Progenitor cell of endocrine pancreas (in vitro differentiated cells): ENCODE measurements at places on chromosomes 13 and 19.

DNA sequence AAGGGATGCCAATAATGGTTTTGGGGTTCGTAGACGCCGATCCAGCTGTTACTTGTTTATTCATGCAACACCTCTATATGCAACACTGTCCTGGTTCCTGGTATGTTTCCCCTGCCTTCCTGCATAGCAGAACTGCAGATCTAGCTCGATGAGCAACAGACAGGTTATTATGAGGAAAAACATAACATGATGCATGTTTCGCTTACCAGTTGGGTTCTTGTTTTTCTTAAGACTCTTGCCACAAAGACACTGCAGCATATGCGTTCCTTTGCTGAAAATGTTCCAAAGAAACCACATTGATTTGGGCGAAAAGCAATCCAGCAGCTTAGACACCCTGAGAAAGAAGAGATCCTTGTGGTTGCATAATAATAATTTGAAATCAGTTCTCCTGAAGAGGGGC is 583 bp downstream of the FGF14 start:
- H3K36me3 ChIP-seq: no peaks in the 10 kb centered on the region
- H3K4me1 ChIP-seq: peaks cover 13% of the 10 kb centered on the region
- no peak for DNase-seq
- H3K27ac ChIP-seq: no peak overlapping the region
- H3K4me3 ChIP-seq: peak overlapping the region; percentile 20

- DNase-seq: no peak
- peaks cover 10% of the 10 kb centered on the region for H3K27me3 ChIP-seq
- peak overlapping the region; percentile 51 for H3K27ac ChIP-seq
- no peak overlapping the region for H3K4me3 ChIP-seq
- H3K36me3 ChIP-seq: no peaks in the 10 kb centered on the region
Observed at GRCh38 chr13:25848812-25849745, 202.7 kb downstream of the SHISA2 start.

GRCh38 chr13:20686863-20687579 is 16.5 kb upstream of the IL17D start:
- H3K27ac ChIP-seq: no peak overlapping the region
- H3K36me3 ChIP-seq: no peaks in the 10 kb centered on the region
- no peaks in the 10 kb centered on the region for H3K4me1 ChIP-seq
- no peaks in the 10 kb centered on the region for H3K27me3 ChIP-seq

DNA sequence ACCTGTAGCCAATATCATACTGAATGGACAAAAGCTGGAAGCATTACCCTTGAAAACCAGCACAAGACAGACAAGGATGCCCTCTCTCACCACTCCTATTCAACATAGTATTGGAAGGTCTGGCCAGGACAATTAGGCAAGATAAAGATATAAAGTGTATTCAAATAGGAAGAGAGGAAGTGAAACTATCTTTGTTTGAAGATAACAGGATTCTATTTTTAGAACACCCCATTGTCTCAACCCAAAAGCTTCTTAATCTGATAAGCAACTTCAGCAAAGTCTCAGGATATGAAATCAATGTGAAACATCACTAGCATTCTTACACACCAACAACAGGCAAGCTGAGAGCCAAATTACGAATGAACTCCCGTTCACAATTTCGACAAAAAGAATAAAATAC is 17.8 kb upstream of the CCNA1 start:
- H3K27ac ChIP-seq: no peak overlapping the region
- DNase-seq: no peak
- no peak overlapping the region for H3K4me3 ChIP-seq
- H3K4me1 ChIP-seq: peaks cover 19% of the 10 kb centered on the region

DNA sequence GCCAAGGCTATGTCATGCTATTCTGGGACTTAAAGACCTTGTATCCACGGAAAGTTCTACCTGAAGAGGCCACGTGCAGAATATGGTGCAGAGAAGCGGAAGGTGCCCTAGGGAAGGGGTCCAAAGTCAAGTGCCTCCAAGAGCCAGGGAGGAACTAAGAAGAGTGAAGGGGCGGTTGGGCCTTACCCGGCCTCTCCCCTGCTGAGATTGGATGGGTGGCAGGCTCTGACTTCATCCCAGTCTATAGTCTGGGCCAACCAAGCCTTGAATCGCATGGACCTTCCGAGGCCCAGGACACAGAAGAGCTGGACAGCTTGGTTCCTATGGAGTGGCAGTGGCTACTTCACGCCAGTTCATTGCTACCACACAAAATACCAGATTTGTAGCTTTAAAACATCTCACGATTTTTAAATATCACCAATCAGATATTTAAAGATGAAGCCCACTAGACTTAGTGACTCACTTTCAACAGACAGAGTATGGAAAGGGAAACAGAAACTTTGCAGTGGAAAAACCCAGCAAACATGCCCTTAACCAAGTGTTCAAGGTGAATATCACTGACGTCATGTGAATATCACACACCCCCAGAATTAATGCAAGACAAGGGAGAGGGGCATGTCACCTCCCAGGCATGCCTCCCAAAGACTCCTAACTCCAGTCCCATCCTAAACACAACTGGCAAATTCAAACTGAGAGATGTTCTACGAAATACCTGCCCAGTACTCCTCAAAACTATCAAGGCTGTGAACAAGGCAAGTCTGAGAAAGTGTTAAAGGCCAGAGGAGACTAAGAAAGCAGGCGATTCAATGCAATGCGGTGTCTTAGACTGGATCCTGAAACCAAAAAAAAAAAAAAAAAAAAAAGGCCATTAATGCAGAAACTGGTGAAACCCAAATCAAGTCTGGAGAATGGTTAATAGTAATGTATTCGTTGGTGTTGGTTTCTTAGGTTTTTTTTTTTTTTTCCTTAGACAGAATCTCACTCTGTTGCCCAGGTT is 10.2 kb downstream of the C19orf12 start:
- no peaks in the 10 kb centered on the region for H3K27me3 ChIP-seq
- no peak for DNase-seq
- no peak overlapping the region for H3K4me3 ChIP-seq
- H3K4me1 ChIP-seq: peaks cover 8% of the 10 kb centered on the region
- H3K27ac ChIP-seq: no peak overlapping the region

- DNase-seq: no peak
- H3K4me3 ChIP-seq: no peak overlapping the region
- no peaks in the 10 kb centered on the region for H3K36me3 ChIP-seq
- H3K27me3 ChIP-seq: peaks cover 3% of the 10 kb centered on the region
- peaks cover 2% of the 10 kb centered on the region for H3K4me1 ChIP-seq
Observed at GRCh38 chr19:5877882-5878281, 7.5 kb upstream of the FUT5 start.

GRCh38 chr13:113491418-113491883 is 940 bp upstream of the DCUN1D2 start:
- peaks cover 10% of the 10 kb centered on the region for H3K36me3 ChIP-seq
- H3K4me1 ChIP-seq: peaks cover 47% of the 10 kb centered on the region
- H3K27ac ChIP-seq: peak overlapping the region; percentile 84
- H3K4me3 ChIP-seq: peak overlapping the region; percentile 78

GRCh38 chr13:89571676-89572075 is 1775.8 kb upstream of the MIR17HG start:
- H3K36me3 ChIP-seq: peaks cover 5% of the 10 kb centered on the region
- H3K27ac ChIP-seq: no peak overlapping the region
- DNase-seq: no peak
- H3K4me1 ChIP-seq: no peaks in the 10 kb centered on the region
- H3K27me3 ChIP-seq: no peaks in the 10 kb centered on the region

GRCh38 chr19:1252821-1253513 is 4.6 kb downstream of the MIDN start:
- peaks cover 18% of the 10 kb centered on the region for H3K36me3 ChIP-seq
- H3K27me3 ChIP-seq: no peaks in the 10 kb centered on the region
- DNase-seq: no peak
- peaks cover 13% of the 10 kb centered on the region for H3K4me1 ChIP-seq
- peak overlapping the region; percentile 84 for H3K27ac ChIP-seq
- H3K4me3 ChIP-seq: peak overlapping the region; percentile 54

GRCh38 chr13:26022538-26023292 is 29.1 kb downstream of the SHISA2 start:
- no peak for DNase-seq
- H3K4me3 ChIP-seq: no peak overlapping the region
- peaks cover 19% of the 10 kb centered on the region for H3K27me3 ChIP-seq
- no peaks in the 10 kb centered on the region for H3K36me3 ChIP-seq
- peaks cover 62% of the 10 kb centered on the region for H3K4me1 ChIP-seq

GRCh38 chr13:100733261-100733660 is 58.7 kb upstream of the TMTC4 start:
- no peaks in the 10 kb centered on the region for H3K36me3 ChIP-seq
- no peak for DNase-seq
- H3K27ac ChIP-seq: no peak overlapping the region
- no peaks in the 10 kb centered on the region for H3K27me3 ChIP-seq
- peaks cover 14% of the 10 kb centered on the region for H3K4me1 ChIP-seq

- no peak for DNase-seq
- no peak overlapping the region for H3K27ac ChIP-seq
- H3K4me3 ChIP-seq: no peak overlapping the region
Observed at GRCh38 chr13:113327766-113328471, 30.9 kb downstream of the LAMP1 start.

DNA sequence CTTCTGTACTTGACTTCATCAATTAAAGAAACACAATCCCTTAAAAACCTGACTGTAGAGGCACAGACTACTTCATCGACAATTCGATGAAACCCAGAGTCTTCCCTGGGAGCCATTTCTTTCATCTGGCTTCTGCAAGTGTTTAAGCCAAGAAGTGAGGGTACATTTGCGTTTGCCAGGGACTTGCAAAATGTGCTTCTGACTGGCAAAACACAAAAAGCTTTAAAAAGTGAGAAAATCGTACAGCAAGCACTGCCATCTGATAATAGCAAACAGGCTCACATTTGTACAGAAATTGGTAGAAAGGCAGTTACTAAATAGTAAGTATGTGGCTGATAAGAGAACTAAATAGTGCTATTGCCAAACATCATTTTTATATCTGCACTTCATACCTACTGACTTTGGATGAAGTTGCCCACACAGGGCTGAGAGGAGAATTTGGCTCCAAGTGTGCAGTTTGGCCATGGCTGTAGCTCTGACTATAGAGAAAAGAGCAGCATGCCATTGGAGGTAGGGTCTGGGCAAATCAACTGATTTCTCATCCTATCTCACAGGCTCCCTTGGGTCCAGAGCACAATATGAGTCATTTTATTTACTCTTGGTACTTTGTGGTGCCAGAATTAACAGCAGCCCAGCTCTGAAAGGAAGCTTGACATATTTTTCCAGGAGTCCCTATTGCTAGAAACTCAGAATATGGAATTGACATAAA is 358.1 kb downstream of the OXGR1 start:
- H3K36me3 ChIP-seq: no peaks in the 10 kb centered on the region
- no peak for DNase-seq
- no peak overlapping the region for H3K4me3 ChIP-seq
- no peak overlapping the region for H3K27ac ChIP-seq
- no peaks in the 10 kb centered on the region for H3K4me1 ChIP-seq

DNA sequence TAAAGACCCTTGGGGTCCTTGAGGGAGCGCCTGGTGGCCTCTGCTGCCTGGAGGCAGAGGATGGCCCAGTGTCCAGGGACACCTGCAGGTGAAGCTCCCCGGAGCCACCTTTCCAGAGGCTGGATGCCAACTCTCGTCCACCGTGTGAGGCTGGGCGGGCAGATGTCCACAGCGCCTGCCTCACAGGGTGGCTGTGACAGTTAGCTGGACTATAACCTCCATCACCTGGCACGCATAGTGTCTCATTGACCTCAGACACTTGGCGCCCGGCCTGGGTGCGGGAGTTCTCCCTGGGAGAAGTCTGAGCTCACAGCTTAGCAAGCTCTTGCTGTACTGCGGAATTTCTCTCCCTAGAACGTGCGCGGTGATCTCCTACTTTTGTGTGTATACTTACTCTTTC is 9.8 kb downstream of the BICRA start:
- H3K4me3 ChIP-seq: no peak overlapping the region
- no peaks in the 10 kb centered on the region for H3K27me3 ChIP-seq
- no peak overlapping the region for H3K27ac ChIP-seq
- peaks cover 17% of the 10 kb centered on the region for H3K4me1 ChIP-seq

GRCh38 chr13:97855570-97856303 is 97.7 kb upstream of the IPO5 start:
- no peak overlapping the region for H3K27ac ChIP-seq
- no peaks in the 10 kb centered on the region for H3K36me3 ChIP-seq
- peaks cover 3% of the 10 kb centered on the region for H3K4me1 ChIP-seq
- DNase-seq: peak; percentile 10
- H3K4me3 ChIP-seq: no peak overlapping the region

- H3K36me3 ChIP-seq: no peaks in the 10 kb centered on the region
- H3K4me1 ChIP-seq: no peaks in the 10 kb centered on the region
- no peak overlapping the region for H3K4me3 ChIP-seq
- H3K27ac ChIP-seq: no peak overlapping the region
- H3K27me3 ChIP-seq: no peaks in the 10 kb centered on the region
Observed at GRCh38 chr19:38606131-38606530, 11.6 kb downstream of the MAP4K1 start.
